ENCODE measurements at places on chromosomes 13 and 19. TPM values are rescaled to one million over a fixed set of nuclear protein-coding genes. Genes with fewer than 3 reads are reported as not detected.

GRCh38 chr13:43359536-43359935, 336.1 kb downstream of the DNAJC15 start:
- no peaks in the 10 kb centered on the region for H3K4me1 ChIP-seq
- no peak overlapping the region for H3K4me3 ChIP-seq
- no peaks in the 10 kb centered on the region for H3K27me3 ChIP-seq
- no peak overlapping the region for H3K27ac ChIP-seq
- no peaks in the 10 kb centered on the region for H3K36me3 ChIP-seq

DNA sequence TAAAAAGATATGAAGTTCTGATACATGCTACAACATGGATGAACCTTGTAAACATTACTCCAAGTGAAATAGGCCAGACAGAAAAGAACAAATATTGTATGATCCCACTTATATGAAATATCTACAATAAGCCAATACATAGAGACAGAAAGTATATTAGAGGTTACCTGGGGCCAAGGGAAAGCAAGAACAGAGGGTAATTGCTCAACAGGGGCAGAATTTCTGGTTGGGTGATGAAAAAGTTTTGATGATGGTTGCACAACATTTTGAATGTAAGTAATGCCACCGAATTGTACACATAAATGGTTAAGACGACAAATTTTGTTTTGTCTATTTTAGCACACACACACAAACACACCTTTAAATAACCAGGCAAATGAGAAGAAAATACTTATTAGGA, 268.4 kb downstream of the FOXO1 start:
- H3K4me3 ChIP-seq, result no peak overlapping the region
- no peak overlapping the region for H3K27ac ChIP-seq
- H3K36me3 ChIP-seq, result no peaks in the 10 kb centered on the region
- no peak for DNase-seq

DNA sequence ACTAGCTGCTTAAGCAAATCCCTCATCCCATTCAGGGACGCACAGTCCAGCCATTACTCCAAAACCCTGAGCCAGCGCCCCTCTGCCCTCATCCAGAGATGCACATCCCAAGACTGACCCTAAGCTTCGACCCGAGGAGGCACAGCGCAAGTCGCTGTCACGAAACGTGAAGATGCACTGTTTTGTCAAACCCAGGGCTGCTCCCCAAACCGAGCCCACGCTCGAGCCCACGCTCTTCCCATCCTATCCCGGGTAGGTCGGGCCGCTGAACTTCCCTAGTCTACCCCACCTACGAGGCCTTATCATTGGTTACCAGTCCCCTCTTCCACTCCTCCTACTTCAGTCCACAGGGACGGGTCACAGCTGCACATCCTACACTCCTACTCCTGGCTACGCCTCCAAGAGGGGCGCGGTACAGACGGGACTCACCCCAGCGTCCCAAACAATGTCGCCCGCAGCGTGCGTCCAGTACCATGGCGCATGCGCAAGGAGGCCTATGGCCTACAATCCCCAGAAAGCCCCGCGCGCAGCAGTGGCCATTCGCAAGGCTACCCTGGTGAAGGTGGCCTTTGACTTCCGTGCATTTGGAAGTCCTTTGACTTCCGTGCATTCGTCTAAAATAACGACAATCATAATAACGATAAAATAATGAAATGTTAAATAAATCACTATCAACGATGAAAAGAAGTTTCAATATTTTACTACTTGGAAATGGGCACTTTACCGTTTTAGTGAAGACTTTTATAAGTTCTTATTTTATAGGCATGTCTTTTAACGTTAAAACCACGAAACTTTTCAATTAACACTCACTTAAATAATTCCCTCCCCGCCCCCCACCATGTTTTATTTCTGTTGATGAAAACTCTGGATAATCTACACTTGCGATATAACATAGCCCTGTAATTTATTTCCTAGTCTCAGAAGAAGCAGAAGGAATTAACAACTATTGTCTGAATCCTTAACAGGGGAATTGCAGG, at the start of gene ZNF285:
TSS of gene ZNF285 (minus strand) at position 470 of the 977 bp plus-strand sequence. CDS start 4,395 bp downstream, outside the sequence.
- peak within 1 kb of the TSS; percentile 45 for H3K4me3 ChIP-seq
- H3K36me3 ChIP-seq, result no peaks in the 10 kb centered on the region
- no peaks in the 10 kb centered on the region for H3K27me3 ChIP-seq

GRCh38 chr19:10855879-10856522, 7.8 kb downstream of the C19orf38 start:
- no peaks in the 10 kb centered on the region for H3K4me1 ChIP-seq
- no peaks in the 10 kb centered on the region for H3K27me3 ChIP-seq
- H3K36me3 ChIP-seq, result no peaks in the 10 kb centered on the region
- no peak overlapping the region for H3K27ac ChIP-seq
- no peak overlapping the region for H3K4me3 ChIP-seq

GRCh38 chr13:113053376-113053775, 52.2 kb upstream of the F7 start:
- no peak overlapping the region for H3K4me3 ChIP-seq
- H3K36me3 ChIP-seq, result no peaks in the 10 kb centered on the region
- no peaks in the 10 kb centered on the region for H3K4me1 ChIP-seq

DNA sequence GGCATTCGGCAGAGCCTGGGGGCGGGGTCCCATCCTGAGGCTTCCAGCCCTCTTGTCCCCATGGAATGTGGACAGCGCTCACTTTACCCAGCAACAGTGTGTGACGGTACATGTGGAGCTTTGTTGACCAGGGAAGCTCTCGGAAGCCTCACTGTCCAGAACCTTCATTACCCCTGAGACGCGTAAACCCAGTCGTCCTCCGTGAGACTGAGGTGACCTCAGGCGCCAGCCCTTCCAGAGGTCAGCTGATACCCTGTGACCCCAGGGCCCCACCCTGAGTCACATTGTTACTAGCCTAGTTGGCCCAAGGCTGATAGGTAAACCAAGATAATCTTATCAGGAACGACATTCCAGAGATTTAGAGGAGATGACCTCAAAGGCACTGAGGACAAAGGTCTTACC, 10.2 kb upstream of the TMEM160 start:
- no peak overlapping the region for H3K27ac ChIP-seq
- no peak for DNase-seq
- H3K36me3 ChIP-seq, result no peaks in the 10 kb centered on the region
- no peak overlapping the region for H3K4me3 ChIP-seq

DNA sequence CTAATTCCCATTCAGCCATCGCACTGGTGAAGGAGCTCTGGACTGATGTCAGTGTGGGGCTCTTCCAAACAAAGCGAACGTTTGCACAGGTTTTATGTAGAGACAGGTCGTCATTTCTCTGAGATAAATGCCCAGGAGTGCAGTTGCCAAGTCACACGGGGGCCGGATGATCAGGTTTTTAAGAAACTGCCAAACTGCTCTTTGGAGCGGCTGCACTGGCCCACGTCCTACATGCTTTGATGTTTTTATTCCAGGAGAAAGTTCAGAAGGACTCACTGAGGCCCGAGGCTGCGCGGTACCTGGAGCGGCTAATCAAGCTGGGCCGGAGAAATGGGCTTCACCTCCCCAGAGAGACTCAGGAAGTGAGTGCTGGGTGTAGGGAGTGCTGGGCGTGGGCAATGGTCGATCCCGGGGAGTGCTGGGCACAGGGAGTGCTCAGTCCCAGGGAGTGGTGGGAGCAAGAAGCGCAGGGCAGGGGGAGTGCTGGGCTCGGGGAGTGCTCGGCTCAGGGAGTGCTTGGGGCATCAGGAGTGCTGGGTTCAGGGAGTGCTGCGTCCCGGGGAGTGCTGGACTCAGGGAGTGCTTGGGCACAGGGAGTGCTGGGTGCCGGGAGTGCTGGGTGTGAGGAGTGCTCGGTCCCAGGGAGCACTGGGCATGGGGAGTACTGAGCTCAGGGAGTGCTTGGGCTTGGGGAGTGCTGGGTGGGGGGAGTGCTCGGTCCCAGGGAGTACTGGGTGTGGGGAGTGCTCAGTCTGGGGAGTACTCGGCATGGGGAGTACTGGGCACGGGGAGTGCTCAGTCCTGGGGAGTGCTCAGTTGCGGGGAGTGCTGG, 10.7 kb downstream of the THOP1 start:
- H3K4me1 ChIP-seq, result peaks cover 6% of the 10 kb centered on the region
- DNase-seq, result no peak
- H3K27me3 ChIP-seq, result no peaks in the 10 kb centered on the region
- H3K27ac ChIP-seq, result no peak overlapping the region

- no peaks in the 10 kb centered on the region for H3K36me3 ChIP-seq
- no peak for DNase-seq
- H3K4me1 ChIP-seq, result no peaks in the 10 kb centered on the region
- H3K4me3 ChIP-seq, result no peak overlapping the region
- H3K27ac ChIP-seq, result no peak overlapping the region
Measured at GRCh38 chr13:65555962-65556361, 1674.2 kb downstream of the PCDH9 start.

DNA sequence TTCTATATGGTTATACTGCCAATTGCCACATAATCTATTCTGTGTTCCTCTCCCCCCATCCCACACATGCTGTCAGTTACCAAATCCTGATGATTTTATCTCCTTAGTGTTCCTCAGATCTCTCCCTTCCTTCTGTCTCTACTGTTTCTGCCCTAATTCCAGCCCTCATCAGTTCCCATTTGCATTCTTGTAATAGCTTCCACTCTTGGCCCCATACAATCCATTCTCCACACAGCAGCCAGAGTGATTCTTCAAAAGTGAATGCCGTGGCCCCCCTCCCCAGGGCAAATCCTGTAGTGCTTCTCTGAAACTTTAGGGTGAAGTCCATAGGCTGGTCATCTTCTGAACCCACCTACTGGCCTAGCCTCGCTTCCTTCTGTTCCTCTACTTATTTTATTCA, 114.4 kb downstream of the ZAR1L start:
- H3K27me3 ChIP-seq, result no peaks in the 10 kb centered on the region
- H3K4me1 ChIP-seq, result peaks cover 5% of the 10 kb centered on the region
- H3K36me3 ChIP-seq, result no peaks in the 10 kb centered on the region
- H3K27ac ChIP-seq, result no peak overlapping the region
- no peak for DNase-seq

DNA sequence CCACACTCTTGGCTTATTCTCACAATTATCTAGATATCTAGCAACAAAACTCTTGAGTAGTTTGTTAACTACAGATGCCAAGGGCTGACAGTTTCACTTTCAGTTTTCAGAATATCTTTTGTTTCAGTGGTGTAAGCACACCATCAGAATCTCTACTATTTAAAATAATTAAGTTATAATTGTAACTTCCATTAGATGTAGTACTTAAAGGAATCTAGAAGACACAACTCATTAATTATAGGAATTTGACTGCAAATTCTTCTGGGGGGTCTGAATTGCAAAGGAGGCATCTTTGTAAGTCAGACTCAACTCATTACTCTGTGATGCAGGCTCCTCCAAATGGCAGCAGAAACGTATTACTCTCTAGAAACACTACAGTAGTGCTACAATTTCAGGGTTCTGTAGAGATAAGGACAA, 44.9 kb upstream of the USPL1 start:
- peak overlapping the region; percentile 64 for H3K27ac ChIP-seq
- H3K36me3 ChIP-seq, result no peaks in the 10 kb centered on the region
- no peaks in the 10 kb centered on the region for H3K4me1 ChIP-seq
- peak; percentile 11 for DNase-seq
- no peaks in the 10 kb centered on the region for H3K27me3 ChIP-seq

- H3K4me3 ChIP-seq, result peak overlapping the region; percentile 47
- H3K36me3 ChIP-seq, result no peaks in the 10 kb centered on the region
- H3K4me1 ChIP-seq, result peaks cover 47% of the 10 kb centered on the region
- H3K27ac ChIP-seq, result peak overlapping the region; percentile 88
- no peaks in the 10 kb centered on the region for H3K27me3 ChIP-seq
- DNase-seq, result no peak
Measured at GRCh38 chr19:41364524-41365391, 809 bp upstream of the B9D2 start.

DNA sequence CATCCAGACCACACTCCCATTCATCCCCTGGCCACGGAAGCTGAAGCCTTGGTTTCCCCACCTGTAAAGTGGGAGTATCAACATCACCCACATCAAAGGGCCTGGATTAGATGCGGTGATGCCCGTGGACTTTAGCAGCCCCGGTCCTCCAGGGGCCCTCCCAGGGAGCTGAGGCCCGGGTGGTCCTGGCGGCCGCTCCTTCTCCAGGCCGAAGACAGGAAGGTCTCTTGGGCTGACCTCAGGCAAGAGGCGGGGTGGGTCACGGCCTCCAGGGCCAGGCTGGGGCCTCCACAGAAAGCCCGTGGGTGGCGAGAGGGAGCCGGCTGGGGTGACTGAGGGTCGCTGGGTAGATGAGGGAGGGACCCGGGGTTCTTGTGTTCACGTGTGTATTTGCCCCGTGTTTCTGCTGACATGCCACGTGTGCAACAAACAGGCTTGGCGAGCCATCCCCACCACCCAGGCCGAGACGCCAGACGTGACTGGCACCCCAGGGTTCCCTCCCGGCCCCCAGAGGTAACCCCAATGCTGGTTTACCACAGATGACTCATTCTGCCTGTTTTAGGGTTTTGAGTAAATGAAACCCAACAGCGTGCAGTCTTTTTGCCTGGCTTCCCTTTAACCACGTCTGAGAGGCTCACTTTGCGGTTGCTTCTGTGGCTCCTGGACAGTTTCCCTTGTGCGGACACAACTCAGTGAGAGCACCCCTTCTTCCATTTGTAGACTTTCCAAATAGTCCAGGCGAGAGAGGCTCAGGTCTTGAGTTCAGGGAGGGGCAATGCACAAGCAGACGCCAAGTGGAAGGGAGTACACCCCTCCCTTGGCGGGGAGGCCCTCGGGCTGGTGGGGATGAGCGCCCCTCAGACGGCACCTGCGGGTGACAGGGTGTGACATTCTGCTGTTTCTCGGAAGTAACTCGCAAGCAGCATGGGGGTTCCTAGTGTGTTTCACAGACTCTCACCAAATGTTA, 42.9 kb downstream of the C13orf46 start:
- H3K4me3 ChIP-seq, result no peak overlapping the region
- H3K36me3 ChIP-seq, result no peaks in the 10 kb centered on the region
- H3K4me1 ChIP-seq, result peaks cover 8% of the 10 kb centered on the region
- no peak overlapping the region for H3K27ac ChIP-seq
- no peak for DNase-seq
- no peaks in the 10 kb centered on the region for H3K27me3 ChIP-seq

GRCh38 chr19:10069046-10069445, 17.1 kb upstream of the SHFL start:
- H3K4me1 ChIP-seq, result no peaks in the 10 kb centered on the region
- H3K27me3 ChIP-seq, result no peaks in the 10 kb centered on the region
- H3K4me3 ChIP-seq, result no peak overlapping the region

DNA sequence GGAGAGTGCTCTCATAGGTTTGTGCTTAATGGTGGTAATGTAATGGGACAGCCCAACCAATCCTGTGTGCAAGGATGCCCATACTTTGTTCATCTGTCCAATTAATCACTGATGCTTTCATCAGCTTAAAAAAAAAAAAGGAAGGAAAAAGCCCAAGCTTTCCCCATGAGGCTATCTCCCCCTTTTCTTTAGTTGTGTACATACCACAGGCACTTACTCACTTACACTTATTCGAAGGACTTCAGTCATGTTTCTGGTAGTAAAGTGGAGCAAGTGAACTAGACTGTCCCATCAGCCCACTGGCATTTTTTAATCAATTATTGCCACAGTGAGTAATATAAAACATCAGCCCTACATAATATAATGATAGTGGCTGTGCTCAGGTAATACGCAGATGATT, 183.5 kb upstream of the UFM1 start:
- no peaks in the 10 kb centered on the region for H3K27me3 ChIP-seq
- H3K27ac ChIP-seq, result no peak overlapping the region
- no peak for DNase-seq
- no peak overlapping the region for H3K4me3 ChIP-seq

OBI1 gene
- 8.6 TPM for total RNA-seq

CD37 gene
- 6.2 TPM for total RNA-seq

KLF12 gene
- total RNA-seq, result 2.0 TPM

HNRNPA1L2 gene
- total RNA-seq, result 3.9 TPM

FBXO27 gene
- 4.3 TPM for total RNA-seq

ZNF154 gene
- total RNA-seq, result 2.1 TPM

APBA3 gene
- total RNA-seq, result 20.0 TPM

LHB gene
- not detected for total RNA-seq

MAU2 gene
- total RNA-seq, result 57.4 TPM

GPR4 gene
- total RNA-seq, result 1.3 TPM

CDX2 gene
- 1.6 TPM for total RNA-seq
